HS-5 (cell line): ENCODE measurements at places on chromosomes 7 and 10.
A peak's percentile ranks its signal among the peaks of the same experiment; 100 is the strongest.

DNA sequence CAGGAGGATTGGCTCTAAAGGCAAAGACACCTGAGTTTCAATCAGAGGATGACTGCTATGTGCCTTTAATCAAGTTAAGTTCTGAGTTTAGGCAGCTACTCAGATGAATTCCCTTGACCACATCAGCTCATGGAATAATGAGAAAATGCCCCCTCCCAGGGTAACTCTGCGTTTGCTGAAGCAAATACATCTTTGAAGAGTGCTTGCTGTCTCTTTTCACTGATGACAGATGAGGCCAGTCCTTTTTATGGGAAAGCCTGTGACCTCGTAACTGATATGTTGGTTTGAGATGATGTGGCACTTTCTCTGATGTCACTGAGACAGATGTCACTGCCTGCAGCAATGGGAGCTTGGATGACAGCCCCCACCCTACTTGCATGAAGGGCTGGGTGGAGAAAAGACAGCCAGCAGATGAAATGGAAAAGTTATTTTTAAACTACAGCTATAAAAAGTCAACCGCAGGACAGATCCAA lies 43.7 kb upstream of the DGKI start:
- no peak for DNase-seq

DNA sequence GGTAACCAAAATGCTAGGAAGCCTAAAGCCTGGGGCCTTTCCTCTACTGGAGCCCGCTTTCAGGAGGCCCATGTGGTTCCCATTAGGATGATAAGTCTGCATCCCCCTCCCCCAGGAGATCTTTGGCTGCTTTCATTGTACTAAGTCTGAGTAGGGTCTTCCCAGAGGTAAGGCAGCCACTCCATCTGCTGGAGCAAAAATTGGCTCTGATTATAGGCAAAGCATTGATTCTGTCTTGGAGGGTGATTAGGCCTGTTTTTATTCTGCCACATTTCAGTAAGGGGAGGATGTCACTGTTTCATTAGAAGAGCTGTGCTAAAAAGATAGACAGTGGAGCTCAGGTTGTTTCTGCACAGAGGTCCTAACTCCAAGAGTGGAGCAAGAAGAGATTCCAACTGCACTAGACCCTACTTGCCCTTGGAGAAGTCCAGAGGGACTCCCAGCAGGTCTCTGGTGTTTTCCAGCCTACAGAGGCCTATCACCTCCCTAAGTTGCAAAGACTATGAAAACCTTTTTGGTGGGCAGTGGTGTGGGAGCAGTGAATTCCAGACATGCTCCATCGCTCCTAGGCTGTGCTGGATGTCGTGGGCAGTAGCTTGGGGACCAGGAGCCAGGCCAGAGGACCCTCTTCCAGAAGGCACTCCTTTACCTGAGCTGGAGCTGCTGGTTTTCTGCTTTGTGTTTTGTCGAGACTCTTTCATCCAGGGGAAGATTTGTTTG lies 7.1 kb upstream of the HOXA2 start:
- no peak for DNase-seq

DNA sequence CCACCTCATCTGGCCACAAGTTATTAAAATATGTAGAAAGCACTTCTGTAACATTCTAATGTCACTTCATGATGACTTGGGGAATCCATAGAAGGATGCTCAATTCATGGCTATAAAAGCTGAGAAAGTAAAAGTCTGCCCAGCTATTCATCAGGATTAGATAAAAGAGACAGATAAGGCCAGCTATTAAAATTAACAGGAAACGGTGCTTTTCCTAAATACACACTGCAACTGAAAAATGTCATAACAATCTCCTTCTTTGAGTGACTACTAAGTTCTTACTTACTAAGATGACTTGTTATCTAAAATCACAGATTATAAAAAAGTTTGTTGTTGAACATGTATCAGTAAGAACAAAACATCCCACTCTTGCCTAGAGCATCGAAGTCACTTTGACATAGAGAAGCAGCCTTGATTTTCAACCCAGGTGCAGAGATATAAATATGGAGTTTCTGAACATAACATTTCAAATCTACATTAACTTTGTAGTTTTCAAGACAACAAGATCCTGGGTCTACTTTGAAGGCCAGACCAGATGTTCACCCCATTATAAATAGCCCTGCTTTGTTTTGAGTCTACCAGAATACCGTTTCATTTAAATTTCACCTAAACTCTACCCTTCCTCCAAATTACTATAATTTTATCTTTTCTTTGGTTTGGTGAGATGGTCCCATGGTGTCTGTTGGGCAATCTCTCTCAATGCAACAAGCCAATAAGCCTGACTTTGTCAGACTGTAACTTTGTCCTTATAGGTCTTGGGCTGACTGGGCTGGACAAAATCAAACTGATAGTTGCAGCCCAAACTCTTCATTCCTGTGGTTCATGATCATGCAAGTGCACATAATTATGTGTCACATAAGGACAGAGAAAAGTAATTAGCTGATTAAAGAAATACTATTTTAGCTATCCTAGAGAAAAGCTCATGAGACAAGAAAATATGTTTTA lies 24.0 kb downstream of the HYCC1 start:
- no peak for DNase-seq

GRCh38 chr7:134731616-134732015 lies 47.8 kb upstream of the CALD1 start:
- DNase-seq: no peak

- no peak for DNase-seq
Observed at GRCh38 chr7:98949336-98950044, 71.2 kb downstream of the TRRAP start.

DNA sequence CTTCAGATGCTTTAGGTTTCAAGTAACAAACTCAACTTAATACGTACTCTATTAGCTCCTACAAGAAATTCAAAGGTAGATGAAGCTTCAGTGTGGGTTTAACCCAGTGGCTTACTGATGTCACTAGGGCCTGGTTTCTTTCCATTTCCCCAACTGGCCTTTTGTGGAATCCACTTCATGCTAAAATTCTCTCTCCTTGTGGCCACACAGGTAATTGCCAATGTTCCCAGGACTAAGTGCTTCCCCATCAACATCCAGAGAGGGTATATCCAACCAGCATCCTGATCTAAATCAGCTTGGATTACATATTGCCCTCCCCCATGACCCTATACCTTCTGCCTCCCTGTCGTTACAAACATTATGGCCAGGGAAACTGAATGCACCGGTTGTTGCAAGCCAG lies 10.7 kb downstream of the FBXL13 start:
- no peak for DNase-seq

DNA sequence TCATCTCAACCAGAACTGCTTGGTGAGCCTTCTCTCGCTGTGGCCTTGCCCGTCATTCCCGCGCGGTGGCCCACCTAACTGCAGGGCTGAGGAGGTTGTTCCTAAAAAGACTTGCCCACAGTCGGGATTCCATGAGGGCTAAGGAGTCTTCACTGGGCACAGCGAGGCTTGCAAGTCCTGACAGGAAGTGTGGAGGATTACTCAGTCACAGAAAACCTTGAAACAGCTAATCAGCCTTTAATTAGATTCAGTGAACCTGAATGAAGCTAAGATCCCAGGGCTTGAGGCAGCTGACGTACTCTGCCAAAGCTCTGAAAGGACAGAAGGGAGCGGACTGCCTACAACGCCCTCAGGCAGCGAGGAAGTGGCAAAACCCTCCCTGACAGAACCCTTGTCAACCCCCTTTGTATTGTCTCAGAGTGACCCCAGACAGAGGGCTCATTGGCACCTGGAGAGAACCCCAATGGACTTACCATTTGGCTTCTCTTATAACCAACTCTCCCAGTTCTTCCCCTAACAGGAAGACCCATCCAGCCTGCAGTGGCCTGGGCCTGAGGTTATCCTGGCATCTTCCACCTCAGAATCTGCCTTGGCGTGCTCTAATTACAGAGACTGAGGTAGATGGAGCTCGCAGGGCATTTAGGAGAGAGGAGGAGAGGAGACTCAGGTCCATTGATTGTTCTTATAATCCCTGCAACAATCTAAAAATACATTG lies 2.5 kb upstream of the LAMB4 start:
- no peak for DNase-seq

- no peak for DNase-seq
Observed at GRCh38 chr10:70198696-70199466, 28.6 kb upstream of the SAR1A start.

DNA sequence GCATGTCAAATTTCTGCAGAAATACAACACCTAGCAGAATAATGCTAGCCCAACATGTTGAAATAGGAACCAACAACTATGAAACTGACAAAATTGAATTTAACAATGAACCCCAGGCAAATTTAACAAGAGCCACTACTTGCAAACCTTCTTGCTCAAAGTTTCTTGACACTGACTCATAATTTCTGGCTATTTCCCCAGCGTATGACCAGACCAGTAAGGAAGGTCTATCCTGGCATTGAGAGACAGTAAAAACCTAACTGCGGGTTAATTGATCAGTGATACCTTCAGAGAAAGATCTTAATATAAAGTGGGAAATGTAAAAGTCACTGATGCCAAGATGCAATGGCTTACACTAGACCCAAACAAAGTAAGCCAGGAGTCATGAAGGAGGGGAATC lies 510.1 kb downstream of the ARL4A start:
- peak; percentile 37 for DNase-seq

DNA sequence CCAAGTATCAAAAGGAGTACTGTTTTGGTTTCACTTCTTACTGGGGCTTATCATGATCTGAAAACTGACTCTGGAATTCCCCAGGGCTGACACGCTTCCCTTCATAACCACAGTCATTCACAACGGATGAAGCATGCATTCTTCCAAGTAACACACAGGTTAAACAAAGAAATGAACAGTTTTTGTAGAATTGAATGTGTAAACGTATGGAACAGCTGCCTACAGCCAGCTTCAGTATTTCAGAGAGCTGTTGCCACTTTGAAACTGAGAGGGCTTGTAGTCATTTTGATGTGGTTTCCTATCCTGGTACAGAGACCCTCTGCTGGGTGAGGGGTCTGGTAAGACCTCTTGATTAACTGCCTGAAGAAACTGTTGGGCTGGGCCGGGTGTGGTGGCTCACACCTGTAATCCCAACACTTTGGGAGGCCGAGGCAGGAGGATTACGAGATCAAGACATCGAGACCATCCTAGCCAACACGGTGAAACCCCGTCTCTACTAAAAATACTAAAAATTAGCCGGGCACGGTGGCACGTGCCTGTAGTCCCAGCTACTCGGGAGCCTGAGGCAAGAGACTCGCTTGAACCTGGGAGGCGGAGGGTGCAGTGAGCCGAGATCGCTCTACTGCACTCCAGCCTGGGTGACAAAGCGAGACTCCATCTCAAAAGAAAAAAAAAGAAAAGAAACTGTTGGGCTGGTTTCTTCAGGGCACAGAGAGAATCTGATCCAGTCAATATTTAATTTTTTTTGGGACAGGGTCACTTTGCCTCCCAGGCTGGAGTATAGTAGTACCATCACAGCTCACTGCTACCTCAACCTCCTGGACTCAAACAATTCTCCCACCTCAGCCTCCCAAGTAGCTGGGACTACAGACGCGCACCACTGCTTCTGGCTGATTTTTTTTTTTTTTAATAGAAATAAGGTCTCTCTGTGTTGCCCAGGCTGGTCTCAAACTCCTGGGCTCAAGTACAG lies 4.7 kb downstream of the NFE2L3 start:
- peak; percentile 90 for DNase-seq

DNA sequence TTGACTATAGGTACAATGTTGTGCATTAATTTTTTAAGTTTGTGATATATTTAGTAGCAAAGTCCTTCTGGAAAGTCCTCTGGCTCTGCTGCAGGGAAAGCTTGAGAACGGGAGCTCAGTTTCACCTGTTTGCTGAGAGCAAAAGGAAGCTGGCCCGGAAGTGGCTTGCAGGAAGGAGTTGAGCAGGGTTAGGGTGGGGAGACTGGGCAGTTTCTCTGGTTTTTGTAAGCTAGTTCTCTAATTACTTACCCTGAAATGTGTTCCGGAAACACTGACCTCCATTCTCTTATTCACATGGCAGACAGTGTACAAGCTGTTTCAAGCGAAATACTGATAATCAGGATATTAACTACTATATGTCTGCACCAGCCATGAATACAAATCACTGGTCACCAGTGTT lies 22.3 kb downstream of the MAP3K8 start:
- no peak for DNase-seq

GRCh38 chr10:132412316-132413192 lies 15.6 kb downstream of the PWWP2B start:
- DNase-seq: no peak

DNA sequence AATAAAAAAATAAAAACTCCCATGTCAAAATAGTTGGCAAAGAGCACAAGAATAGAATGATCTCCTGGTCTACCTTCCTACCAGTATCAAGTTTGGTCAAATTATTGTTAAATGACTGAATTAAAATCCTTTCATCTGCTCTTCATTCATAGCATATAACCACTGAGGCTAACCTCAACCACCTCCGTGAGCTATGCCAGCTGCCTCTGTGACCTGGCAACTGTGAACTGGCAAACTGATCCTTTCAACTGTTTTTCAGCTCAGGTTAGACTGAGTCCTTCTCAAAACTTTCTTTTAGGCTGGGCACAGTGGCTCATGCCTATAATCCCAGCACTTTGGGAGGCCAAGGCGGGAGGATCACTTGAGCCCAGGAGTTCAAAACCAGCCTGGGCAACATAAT lies 36.1 kb downstream of the NUDCD3 start:
- no peak for DNase-seq

DNA sequence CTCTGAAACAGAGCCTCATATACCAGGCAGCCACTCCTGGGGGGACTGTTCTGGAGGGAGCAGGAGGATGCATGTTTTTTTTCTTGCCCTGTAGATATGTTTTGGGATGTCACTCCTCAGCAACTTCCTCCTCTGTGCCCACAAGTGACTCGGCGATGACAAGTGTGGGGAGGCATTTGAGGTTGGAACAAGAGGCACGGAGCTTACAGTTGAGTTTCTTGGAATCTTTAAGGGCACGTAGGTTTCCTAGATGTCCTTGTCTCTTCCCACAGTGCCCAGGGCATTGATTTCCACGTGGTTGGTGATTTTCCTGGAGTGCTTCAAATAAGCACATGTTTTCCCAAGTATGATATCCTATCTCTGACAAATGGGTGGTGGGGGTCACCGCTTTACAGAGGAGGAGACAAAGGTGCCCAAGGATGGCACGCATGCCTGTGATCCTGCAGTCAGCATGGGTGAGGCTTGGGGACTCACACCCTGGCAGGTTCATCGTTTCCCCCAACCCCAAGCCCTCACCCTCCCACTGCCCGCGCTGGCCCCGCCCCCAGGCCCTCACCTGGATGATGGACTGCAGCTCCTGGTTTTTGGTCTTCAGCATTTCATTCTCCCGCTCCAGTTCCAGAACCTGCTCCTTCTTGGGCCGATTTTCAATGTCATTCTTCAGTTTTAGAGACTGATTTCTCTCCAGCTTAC lies 95.2 kb upstream of the GNA12 start:
- peak; percentile 15 for DNase-seq

GRCh38 chr7:121337398-121337797 lies 8.6 kb downstream of the WNT16 start:
- no peak for DNase-seq

- no peak for DNase-seq
Observed at GRCh38 chr10:88065383-88066049, 202.1 kb downstream of the PTEN start.

GRCh38 chr10:74213019-74213418 lies 62.0 kb downstream of the ADK start:
- DNase-seq: no peak

- DNase-seq: no peak
Observed at GRCh38 chr7:127754457-127754856, 102.5 kb downstream of the SND1 start.

GRCh38 chr7:73436031-73436929 lies 2.7 kb downstream of the FZD9 start:
- no peak for DNase-seq
